ENCODE measurements at places on chromosomes 6 and 20.

DNA sequence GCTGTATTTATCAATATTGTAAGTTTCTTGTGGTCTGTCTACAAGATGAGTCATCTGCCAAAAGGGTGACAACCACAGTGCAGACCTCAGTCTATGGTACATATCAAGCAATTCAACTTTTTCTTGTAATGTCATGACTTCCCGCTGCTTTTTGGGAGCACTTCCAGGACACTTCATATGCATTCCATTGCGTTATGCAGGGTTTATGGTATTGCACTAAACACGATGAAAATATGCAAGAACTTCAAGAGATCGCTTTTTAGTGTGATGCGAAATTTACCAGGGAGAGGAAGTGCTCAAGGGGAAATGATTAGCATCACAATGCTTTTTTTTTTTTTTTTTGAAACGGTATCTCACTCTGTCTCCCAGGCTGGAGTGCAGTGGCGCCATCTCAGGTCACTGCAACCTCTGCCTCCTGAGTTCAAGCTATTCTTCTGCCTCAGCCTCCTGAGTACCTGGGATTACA is 166.5 kb downstream of the TFAP2A start:
- no peak for DNase-seq

GRCh38 chr6:38638941-38639497 is 710 bp downstream of the BTBD9 start:
- DNase-seq, result peak; percentile 71

DNA sequence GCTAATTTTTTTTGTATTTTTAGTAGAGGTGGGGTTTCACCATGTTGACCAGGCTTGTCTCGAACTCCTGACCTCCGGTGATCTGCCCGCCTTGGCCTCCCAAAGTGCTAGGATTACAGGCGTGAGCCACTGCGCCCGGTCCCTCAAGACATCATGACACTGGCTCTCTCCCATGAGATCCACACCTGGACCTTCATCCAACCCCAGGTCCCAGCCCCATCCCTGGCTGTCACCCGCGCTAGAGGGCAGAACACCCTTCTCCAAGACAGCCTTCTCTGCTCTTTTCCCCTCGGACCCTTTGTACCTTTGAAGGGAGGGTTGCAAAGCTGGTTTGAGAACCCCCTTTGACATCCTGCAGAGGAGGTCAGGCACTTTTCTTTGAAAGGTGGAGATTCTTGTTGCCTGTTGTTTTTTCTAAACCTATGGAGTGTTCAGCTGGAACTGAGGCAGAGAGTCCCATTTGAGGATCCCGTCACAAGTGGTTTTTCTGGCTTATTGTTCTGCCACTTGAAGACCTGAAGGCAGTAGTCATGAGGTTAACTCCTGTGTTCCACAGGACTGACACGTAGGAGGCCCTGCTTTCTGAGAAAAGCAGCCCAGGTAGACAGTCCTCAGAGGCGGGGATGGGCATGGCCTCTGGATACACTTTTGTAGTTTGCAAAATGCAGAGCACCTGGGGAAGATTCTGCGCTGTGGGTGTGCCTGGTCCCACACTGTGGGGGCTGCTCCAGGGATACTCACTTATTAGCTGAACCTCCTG is 171.1 kb upstream of the SNX9 start:
- no peak for DNase-seq

- DNase-seq, result no peak
Observed at GRCh38 chr6:57173886-57174510, 1.9 kb downstream of the BAG2 start.

DNA sequence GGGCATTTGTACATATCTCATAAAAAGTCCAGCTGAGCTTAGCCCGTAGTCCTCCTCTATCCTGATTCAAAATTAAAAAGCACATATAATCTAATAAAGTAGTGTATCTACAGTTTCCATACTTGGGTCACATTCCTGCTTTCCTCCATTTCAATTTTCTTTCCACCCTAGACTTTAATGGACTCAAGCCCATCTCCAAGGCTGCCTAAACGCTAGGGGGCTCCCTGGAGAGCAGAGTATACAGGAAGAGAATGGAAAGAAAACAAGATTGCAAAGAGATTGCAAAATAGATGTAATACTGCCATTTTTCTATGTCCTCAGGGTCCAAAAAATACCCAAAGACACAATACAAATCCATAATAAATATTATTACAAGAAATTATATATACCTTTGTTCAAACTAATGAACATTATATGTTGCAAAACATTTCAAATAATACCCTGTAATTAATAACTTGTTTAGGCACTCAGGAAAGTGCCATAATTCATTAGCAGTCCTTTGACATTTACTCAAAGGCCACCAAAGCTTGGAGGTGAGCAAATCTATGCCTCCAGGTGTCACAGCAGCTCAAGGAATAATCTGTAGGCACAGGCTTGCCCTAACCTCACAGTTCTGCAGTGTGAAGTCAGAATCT is 2.4 kb upstream of the MCM3 start:
- DNase-seq, result peak; percentile 86

- DNase-seq, result no peak
Observed at GRCh38 chr6:70107852-70108629, 194.8 kb downstream of the COL9A1 start.

GRCh38 chr20:44884907-44885391 is 556 bp upstream of the YWHAB start:
- DNase-seq, result no peak

GRCh38 chr6:112149719-112150263 is 62.4 kb downstream of the FAM229B start:
- DNase-seq, result no peak

Data from activated CD8-positive, alpha-beta memory T cell treated with anti-CD3 and anti-CD28 coated beads, Interleukin-2, amount 10 ng/mL, durations not matched to agents 7 days and 5 days (primary cell).